ENCODE measurements at places on chromosomes 5 and 9.

DNA sequence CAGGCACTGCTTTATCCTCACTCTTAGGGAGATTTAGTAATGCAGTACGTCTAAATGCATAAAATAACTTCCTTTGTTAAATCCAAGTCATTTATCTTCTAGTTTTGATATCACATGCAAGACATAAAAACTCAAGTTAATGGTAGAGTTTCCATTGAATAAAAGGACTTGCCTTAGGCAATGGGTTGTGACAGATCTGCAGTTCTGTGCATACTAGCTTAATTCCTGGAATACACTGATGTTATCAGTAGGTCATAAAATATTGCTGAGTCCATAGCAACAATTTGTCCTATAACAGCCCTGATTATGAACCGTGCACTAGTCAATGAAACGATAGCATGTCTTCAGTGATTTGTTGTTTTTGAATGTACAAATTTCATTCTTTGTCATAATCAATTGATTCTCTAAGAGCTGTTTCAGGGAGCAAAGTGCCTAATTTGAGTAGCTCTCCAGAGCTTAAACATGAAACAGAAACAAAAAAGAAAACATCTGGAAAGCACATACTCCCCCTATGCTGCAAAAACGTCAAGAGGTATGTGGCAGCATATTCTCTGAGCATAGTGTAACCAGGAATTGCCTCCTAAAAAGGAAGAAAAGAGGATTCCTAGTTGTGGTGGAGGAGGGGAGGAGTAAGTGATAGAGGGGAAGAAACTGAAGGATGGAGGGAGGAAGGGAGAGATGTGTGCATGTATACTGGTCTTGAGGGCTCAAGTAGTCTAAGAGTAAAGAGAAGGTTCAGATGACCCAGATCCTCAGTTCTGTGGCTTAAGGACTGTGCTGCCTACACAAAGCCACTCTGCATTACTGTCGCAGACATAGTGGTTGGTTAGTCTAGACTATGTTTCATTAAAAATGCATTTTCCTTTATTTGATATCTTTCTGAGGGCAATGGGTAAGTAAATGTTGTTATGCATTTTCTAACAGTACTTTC is 589.2 kb downstream of the PRR16 start:
- no peak for DNase-seq

DNA sequence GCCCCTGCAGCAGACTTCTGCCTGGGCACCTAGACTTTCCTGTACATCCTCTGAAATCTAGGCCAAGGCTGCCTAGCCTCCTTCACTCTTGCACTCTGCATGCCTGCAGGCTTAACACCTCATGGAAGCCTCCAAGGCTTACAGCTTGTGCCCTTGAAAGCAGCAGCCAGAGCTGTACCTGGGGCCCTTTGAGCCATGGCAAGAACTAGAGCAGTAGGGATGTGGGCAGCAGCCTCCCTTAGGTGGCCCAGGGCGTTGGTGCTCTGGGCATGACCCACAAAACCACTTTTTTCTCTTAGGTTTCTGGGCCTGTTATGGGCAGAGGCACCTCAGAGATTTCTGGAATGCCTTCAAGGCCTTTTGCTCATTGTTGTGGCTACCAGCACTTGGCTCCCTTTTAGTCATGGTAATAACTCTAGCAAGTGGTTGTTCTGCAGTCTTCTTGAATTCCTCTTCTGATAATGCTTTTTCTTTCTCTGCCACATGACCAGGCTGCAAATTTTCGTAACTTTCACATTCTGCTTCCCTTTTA is 606.2 kb downstream of the TLE4 start:
- no peak for DNase-seq

DNA sequence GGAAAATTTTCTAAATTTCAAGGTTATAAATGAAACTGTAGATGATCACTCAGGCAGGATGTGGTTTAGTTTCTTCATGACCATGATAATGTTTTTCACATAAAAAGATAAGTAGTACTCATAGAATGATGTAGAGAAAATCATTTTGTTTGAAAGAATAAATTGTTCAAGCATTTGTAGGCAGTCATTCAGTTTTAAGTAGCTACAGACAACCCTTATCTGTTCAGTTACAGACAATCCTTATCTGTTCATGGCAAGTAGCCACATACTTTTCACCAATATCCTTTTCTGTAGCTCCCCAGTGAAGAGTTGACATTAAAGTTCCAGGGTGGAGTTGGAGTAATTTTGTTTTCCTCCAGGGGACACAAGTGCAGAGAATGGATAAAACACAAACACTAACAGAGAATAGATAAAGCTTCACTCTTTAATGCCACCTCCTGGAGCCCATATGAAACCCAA is 278.1 kb upstream of the TNC start:
- no peak for DNase-seq

- DNase-seq, result no peak
These were observed 57.4 kb upstream of the SLC25A51 start for GRCh38 chr9:37961351-37961750.

DNA sequence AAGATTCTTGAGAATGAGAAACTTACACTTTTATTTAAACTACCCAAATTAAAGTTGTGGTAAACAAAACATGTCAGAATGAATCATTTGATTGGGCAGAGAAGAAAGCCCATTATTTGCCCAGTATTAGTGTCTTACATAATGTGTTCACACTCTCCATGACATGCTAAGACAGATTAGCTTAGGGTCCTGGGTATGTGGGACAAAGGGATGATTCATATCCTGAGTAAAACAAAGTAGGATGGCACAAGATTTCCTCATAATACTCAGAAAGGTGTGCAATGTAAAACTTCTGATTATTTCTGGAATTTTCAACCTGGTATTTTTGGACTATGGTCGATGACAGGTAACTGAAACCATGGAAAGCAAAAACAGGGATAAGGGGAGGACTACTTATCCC is 183.9 kb upstream of the POU5F2 start:
- DNase-seq, result no peak

GRCh38 chr5:31054453-31054852 is 139.0 kb upstream of the CDH6 start:
- DNase-seq, result no peak

DNA sequence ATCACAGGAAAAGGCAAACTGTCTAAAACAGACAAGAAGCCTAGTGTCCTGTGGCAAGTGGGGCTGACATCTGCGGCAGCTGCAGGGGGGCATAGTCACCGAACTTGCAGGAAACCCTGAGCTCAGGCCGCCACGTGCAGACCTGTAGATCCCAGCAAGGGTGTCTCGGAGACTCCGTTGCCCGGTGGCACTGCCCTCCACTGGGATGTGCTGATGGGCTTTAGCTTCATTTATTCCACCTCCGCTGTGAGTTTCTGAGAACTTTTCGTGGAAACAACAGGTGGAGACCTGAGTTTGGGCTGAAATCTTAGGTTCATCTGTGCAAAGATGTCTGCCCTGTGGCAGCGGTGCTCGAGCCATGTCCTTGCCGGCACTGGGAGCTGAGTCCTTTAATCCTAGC is 22.1 kb downstream of the CEP72 start:
- DNase-seq, result no peak

DNA sequence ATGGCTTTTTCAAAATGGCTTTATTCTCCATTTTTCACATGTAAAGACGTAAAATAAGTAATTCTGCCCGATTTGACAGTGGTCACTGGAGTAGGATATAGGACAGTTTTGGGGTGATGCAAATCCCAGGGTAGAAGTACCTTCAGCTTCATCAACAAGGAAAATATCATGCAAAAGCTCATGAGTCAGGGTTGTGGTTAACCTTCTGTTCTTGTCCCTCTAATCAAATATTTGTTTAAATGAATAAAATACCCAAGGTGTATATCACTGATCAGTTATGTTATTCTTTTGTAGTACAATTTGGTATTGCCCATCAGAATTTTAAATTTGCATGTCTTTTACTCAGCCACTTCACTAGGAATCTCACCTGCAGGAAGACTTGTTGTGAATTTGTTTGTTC is 40.0 kb downstream of the FBXL7 start:
- no peak for DNase-seq
